ENCODE measurements at places on chromosomes 16 and 17.

DNA sequence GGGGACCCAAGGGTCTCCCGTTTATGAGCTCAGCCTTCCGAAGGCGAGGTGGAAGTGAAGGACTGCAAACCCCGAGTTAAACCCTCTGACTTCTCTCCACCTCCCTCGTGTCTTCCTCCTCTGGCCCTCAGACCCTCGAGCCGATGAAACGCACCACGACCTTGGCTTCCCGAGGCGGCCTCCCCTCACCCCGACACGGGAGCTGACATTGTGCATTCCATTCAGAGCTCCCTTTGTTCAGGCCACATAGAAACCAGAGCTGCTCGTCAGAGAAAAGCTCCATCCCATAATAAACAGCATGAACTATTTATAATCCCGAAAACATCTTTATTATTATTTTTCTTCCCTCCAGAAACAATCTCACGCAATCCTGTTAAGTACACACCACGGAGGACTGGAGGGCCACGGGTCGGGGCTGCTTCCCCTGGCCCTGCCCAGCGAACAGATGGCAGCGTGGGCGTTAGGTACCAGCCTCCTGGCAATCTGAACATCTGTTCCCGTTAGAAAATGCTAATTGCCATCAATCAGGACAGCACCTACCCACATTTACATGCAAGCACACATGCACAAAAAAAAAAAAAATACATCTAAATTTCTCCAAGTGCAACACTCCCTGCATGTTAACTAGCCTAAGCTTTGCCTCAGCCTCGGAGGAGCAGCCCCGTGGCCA, 145.7 kb downstream of the RBFOX3 start:
- DNase-seq, result no peak

DNA sequence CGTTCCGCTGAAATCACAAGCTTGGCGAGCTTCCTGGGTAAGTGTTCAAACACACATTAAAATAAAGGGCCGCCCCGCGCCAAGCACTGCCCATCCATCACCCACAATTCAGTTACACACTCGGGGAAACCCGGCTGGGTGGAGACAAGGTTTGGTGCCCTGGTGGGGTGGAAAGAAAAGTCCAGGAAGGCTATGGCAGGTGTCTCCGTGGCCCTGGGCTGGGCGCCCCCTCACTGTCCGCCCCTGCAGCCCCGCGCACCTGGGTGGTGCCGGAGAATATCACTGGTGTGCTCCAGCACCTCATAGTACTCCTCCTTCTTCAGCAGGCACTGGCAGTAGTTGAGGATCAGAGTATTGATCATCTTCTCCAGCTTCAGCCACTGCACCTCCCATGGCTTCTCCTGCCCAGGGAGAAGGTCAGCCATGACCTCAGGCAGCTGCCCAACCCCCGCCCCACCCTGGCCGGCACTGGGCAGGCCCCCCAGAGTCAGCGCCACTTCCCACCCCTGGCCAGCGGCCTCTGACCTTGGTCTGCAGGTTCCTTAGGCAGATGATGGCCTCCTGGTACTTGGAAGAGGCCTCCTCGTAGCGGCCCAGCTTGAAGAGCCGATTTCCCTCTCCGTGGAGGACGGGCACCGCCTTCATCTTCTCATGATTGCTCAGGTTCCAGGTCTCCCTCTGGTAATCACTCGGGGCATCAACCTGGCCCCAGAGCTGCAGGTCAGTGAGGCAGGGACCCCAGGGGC, 8.4 kb downstream of the AIPL1 start:
- no peak for DNase-seq

GRCh38 chr16:71658771-71659170, 32.8 kb downstream of the MARVELD3 start:
- DNase-seq, result peak; percentile 57

DNA sequence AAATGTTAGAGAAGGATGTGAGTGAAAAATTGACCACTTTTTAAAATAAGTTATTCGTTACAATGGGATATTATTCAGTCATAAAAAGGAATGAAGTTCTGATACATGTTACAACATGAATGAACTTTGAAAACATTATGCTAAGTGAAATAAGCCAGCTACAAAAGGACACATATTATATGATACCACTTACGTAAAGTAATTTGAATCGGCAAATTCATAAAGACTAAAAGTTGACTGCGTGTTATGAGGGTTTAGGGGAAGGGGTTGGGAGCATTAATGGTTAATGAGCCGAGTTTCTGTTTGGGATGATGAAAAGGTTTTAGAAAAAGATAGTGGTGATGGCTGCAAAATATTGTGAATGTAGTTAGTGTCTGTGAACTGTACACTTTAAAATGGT, 73.1 kb downstream of the USP32 start:
- DNase-seq, result no peak

DNA sequence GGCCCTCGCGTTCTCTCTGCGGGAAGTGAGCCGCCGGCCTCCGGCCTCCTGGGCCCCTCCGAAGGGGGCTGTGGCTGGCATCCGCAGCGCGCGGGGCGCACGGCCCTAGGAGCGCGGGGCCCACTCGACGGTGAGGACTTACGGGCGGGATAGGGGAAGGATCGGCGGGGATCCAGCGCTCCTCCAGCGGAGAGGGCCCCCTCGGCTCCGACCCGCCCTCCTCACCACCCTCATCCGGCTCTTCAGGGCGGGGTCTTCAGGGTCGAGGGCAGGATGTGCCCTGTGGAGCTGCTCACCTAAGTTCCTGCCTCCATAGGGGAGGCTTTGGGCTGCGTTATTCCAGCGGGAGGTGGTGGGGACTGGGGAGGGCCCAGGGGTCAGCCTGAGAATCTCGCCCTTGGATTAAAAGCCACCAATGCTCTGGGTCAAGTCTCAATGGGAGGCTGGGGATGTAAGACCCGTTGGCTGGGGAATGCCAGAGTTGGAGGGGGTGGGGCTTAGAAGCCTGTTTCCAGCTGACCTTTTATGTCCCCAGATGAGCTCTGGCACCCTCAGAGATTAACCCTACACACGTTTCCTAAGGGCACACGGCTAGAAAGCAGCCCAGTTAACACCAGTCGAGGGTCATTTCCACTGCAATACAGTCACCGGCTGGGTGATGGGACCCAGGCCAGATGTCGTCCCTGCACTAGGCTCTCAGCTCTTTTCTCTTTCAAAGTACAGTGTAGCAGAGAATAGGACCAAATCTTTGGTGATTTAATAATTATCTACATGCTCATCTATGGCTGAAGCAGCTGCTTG, 13.4 kb downstream of the TBX2 start:
- no peak for DNase-seq
